ENCODE measurements at places on chromosomes 3 and 15.
A peak's percentile ranks its signal among the peaks of the same experiment; 100 is the strongest.

- no peak for DNase-seq
Observed at GRCh38 chr3:187186375-187186774, 10.9 kb upstream of the RTP1 start.

GRCh38 chr3:186083746-186084145 lies 25.1 kb downstream of the ETV5 start:
- DNase-seq = no peak

- DNase-seq = no peak
Observed at GRCh38 chr3:98026425-98027084, 8.6 kb downstream of the GABRR3 start.

GRCh38 chr3:150286390-150287147 lies 121.5 kb upstream of the TSC22D2 start:
- peak; percentile 42 for DNase-seq

GRCh38 chr15:40511472-40512133 lies 40.8 kb downstream of the CHST14 start:
- DNase-seq = no peak

GRCh38 chr3:187080799-187081450 lies 58.4 kb downstream of the RPL39L start:
- DNase-seq = no peak

GRCh38 chr3:31550452-31551251 lies 17.9 kb downstream of the STT3B start:
- DNase-seq = no peak

- DNase-seq = peak; percentile 4
Observed at GRCh38 chr15:25812073-25812472, 51.1 kb downstream of the ATP10A start.

DNA sequence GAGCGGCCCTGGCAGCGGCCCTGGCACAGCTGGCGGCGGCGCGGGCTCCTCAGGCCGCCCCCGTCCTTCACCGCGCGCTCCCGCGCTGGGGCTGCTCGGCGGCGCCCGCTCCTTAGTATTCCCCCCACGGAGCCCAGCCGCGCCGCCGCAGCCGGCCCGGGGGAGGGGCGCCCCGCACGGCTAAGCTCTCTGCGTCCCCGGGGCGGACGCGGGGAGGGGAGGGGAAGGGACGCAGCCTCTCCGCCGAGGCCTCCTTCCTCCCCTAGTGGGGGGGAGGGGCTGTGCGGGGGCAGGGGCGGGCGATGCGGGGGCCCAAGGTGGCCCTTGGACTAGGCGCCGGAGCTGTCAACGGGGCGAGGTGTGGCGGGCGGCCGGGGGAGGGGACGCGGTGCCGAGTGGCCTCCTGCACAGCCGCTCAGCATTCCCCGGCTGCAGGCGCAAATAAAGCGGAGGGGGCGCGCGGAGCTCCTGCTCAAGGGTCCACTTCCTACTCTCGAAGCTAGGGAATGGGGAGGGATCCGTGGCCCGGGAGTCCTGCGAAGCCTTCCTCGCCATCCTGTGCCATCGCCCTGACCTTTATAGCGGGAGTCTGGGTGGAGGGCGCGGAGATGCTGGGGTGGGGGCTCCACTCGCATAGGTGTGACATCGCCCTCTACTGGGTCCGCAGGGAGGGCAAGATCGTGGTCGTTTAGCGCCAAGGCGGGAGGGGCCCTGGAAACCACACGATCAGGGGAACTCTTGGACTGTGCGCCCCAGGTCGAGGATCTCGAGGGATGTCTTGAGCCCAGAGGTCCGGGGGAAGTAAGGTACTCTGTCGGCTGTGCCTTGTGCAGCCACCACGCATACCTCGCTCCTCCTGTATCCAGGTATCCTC lies 22.2 kb downstream of the EPHB3 start:
- DNase-seq = no peak

GRCh38 chr3:189389346-189389745 lies 217.6 kb downstream of the TPRG1 start:
- DNase-seq = no peak

DNA sequence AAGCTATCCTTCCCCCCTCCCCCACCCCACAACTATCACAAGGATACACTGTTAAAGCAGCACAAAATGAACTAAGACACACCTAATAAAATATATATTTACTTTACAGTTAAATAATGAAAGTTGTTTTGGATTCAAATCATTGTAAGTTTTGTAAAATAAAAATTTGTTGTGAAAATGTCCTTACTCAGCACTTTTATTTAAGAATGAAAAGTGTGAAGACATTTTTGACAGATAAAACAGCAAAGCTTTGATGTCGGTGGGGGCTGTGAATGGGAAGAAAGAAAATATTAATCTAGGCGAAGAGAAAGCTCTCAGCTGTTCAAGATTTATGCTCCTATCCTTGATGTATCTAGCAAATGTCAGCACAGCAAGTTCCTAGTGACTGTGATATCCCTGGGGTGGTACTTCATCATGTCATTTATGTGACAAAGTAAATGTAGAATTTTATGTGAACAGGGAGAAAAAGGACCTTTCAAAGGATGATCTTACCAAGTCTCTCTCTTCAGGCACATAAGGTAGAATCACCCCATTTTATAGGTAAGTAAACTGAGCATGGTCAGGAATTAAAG lies 216.4 kb downstream of the ROBO1 start:
- no peak for DNase-seq

DNA sequence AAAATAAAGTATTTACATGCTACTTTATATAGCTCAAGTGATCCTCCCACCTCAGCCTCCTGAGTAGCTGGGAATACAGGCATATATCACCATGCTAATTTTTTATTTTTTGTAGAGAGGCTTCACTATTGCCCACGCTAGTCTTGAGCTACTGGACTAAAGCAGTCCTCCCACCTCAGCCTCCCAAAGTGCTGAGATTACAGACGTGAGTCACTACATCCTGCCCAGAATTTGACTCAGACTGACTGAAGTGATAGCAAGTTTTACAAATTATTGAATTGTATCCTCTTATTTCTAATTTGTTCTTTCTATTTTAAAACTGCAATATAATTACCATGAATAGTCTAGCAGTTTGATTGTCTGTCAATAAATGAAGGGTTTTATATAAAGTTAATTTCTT lies 210.3 kb upstream of the CGNL1 start:
- DNase-seq = no peak

DNA sequence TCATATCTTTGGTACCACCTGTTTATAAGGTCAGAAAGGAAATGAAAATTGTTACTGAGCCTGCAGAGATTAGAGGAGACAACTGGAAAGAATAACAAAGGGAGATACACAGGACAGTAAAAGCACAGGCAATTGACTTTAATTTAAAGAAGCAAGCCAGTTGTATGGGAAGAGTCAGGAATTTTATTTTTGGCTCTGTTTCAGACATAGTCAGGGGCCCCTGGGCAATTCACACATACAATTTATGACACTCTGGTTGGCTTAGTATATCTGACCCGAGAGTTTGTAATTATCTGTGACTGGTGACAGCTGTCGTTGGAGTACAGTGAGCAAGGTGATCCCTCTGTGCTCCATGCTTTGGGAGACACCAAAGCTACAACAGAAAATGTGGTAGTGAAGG lies 591.9 kb upstream of the NECTIN3 start:
- no peak for DNase-seq

GRCh38 chr3:71536376-71536965 lies 47.1 kb downstream of the FOXP1 start:
- peak; percentile 47 for DNase-seq

DNA sequence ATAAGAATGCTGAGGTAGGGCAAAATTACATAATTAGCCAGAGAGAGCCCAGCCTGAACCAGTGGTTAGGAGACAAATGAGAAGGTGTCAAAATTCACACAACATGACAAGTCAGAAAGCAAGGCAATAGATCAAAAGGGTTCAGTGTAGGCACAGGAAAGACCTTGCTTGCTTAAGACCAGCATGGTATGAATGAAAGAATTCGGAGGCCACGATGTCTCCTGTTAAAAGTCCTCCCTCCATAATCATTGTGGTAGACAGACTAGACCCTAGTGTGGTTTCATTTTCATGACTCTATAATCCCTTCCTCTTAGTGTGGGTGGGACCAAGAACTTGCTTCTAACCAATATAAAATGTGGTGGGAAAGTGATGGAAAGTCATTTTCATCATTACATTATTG lies 98.7 kb upstream of the ANKRD28 start:
- no peak for DNase-seq

GRCh38 chr15:78212546-78213424 lies 21.6 kb downstream of the ACSBG1 start:
- DNase-seq = peak; percentile 41

DNA sequence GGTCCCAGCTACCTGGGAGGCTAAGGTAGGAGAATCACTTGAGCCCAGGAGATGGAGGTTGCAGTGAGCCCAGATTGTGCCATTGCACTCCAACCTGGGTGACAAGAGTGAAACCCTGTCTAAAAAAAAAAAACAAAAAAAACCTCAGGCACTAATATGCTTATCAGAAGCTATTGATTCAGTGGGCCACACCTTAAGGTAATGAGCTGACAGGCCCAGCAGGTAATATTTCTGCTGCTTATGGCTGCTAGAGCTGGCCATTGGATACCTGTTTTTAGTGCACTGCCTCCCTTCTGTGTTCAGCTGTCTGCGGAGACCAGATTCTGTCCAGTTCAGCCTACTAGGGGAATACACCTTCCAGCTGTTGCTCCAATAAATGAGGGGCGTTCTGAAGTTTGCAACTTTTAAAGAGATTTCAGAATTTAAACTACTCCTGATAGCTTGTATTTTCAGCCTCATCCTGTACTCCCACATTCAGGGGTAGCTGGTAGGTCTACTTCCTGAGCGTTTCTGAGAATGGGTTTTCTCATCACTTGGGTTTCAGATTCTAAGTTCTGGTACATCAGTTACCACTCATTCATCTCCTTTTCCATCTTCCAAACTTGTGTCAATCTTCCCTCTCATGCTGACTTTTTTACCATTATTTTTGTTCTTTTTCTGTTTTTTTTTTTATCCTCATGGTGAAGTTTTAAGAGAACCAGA lies 69.0 kb downstream of the ATP11B start:
- DNase-seq = no peak

- no peak for DNase-seq
Observed at GRCh38 chr15:64045101-64045435, 1.2 kb downstream of the DAPK2 start.

DNA sequence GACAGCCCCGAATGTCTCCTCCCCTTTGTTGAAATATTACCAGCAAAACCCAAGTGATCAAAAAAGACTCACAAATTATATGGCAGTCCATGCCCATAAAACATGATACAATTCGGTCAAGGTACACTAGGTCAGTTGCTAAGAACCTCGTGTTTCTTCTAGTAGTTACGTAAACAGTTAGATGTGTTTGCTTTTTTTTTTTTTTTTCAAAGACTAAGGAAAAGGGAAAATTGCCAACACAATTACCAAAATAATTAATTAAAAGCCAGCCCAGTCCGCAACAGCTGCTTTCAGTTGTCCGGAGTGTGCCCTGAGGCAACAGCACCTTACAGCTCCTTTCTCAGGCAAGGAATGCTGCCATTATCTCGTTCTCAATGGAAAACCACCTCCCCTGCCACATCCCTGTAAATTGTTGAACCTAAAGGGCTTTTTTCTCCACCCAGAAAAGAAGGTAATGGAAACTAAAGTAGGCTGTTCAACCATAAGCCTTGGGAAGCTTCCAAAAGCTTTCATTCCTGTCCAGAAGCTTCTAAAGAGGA lies 129.2 kb upstream of the TSC22D2 start:
- no peak for DNase-seq

GRCh38 chr3:60064210-60065178 lies 1014.7 kb upstream of the CFAP20DC start:
- no peak for DNase-seq

DNA sequence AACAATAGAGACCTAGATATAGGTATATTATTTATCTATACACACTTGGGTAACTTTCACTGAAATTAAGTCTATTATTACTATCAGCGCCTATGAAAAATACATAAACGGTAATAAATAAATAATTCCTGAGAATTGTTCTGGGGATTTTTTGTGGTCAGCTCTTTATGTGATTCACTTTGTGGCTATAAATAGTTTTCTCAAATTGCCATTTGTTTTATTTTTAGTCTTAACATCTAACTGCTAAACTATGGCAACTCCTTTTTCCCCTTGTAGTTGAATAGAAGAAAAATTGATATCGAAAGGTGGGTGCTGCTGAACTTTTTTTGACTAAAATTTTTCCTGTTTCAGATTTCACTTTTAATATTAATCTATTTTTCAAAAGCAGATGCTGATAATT lies 189.0 kb downstream of the VGLL3 start:
- DNase-seq = no peak

GRCh38 chr3:27590437-27591298 lies 106.5 kb upstream of the SLC4A7 start:
- no peak for DNase-seq

DNA sequence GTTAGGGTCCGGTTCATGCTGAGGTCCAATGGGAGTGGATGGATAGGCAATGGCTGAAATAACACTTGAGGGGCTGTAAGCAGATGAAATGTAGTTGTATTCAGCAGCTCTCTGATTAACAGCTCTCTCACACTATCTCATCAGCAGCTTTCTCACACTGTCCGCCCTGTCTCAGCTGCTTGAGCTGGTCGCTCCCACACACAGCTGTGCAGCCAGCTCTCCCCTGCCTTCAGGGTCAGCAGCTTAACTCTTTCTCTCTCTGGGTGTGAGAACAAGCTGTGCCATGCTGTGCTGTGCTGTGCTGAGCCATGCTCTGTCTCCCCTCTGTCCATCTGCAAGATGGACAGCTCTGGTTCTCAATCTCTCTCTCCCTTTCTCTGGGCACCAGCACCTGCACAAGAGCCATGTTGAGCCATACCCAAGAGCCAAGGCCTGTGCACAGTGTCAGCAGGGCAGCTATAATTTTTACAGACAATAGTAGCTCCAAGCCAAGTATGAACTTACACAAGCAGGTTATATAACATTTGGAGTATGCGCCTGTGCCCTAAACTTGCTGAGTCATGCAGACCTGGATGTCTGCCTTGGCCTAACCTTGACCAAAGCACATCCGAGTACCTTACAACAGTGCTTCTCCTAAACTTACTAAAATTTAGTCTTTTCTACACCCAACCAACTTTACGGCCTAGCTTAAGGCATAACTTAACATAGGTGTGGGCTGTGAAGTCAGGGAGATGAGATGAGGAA lies 291.3 kb upstream of the TRIM42 start:
- no peak for DNase-seq

GRCh38 chr3:39021465-39022285 lies 30.1 kb downstream of the SCN11A start:
- DNase-seq = no peak

DNA sequence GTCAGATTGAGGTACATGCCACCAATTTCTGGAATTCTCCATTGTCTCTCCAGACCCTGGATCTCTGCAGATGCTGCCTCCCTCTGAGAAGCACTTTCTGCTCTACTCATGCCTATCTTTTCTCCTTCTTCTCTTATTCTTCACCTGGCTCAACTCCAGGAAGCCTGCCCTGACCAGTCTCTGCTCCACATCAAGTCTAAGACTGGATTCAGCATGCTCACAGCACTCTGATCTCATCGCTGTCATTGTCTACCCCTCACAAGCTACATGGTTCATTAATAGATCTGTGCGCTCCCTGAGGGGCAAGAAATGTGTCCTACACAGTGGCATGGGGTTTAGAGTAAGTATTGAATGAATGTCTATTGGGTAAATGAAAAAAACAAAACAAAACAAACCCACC lies 38.7 kb downstream of the CCR4 start:
- no peak for DNase-seq

DNA sequence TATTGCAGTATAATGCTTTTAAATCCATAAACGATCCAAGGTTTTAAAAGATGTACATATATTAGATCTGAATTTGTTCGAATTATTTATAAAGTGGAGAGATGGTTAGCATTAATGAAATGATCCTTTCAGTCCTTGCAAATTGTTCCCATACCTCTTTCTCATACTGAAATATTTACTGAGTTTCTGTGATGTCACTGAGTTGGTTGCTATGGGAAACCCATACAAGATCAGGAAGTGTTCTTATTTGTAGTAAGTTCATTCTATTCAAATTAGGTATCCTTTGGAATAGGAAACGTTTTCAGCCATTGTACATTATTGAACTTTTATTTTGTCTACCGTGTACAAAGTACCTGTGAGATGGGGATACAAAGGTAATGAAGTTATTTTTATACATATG lies 73.2 kb upstream of the CHL1 start:
- no peak for DNase-seq
